Skin of body (tissue), 3 donors: ENCODE measurements at places on chromosomes 12 and 14.

DNA sequence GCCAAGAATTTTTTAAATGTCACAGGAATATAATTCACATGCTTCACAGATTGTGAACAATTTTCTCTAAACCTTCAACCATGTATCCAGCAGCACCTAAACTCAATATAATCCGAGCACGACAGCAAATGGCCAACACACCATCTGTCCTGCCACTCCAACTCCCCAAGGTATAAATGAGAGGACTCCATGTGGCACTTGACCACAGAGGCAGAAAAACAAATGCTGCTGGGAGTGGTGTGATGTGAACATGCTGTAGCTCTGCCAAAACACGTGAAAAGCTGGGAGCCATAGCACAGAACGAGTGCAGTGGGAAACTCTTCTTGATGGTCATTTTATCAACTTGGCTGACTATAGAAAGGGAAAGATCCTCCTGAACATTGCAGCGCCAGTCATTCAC, 70.9 kb downstream of the LLPH start:
- no peak for DNase-seq

DNA sequence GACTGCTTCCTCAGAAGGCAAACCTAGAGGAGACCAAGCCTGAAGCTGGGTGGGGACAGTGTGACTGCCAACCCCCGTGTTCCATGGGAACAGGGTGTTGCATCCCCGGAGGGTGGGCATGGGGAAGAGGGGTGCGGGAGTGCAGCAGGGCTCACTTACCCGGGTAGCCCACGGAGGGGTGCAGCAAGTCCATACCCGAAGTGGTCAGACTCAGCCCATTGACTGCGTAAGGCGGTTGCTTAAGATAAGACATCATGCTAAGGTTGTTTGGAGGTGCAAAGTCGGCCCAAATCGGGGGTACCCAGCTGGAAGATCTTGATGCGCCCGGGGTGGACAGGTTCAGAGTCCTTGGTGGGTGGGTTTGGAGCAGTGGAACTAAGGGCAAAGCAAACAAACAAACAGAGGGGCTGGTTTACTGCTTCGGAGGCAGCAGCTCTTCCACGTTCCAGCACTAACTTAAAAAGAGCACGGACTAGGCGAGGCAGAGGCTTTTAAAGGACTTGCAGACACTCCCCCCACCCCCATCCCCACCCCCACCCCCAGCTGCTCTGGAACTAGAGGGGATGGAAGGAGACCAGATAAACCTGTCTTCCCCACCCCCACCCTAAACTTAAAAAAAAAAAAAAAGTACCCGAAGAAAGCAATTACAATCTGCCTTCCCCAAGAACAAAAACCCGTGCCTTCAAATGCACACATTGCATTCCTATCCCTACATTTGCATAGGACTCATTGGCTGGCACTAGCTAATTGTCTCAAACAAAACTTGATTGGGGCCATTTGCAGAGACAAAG, 4.9 kb downstream of the OTX2 start:
- DNase-seq = no peak

- DNase-seq = no peak
These were observed 192.9 kb downstream of the SEC23A start for GRCh38 chr14:38910092-38910491.

GRCh38 chr12:105835580-105836241, 303.0 kb downstream of the NUAK1 start:
- no peak for DNase-seq

DNA sequence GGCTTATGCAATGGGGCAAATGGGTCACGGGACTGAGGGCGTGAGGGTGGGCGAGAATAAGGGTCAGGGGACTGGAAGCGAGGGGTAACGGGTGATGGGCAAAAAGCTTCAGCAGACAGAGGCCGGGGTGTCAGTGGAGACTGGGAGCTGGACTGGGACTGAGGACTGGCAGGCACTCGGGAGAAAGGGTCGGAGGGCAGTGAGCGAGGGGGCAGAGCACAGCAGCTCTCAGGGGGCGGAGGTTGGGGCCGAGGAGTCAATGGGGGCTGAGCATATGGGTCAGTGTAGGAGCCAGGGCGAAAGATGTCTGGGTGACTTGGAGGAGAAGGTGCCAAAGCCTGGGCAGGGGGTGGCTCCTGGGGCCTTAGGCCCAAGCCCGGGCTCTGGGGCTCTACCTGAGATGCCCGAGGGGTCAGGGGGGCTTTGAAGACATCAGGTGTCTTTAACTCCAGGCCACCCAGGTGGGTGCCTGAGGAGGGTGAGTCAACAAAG, 20.2 kb downstream of the KMT2D start:
- DNase-seq = no peak

DNA sequence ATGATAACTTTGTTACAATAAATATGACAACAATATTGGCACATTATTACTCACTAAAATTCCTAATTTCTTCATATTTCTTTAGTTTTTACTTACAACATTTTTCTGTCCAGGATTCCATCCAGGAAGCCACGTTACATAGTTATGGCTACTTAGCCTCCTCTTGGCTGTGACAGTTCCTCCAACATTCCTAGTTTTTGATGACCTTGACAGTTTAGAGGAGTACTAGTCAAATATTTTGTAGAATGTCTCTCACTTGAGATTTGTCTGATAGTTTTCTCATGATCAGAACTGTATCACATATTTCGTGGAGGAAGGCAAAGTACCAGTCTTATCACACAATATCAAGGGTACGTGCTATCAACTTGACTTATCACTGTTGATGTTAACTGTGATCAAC, 29.8 kb upstream of the LIN7A start:
- DNase-seq = no peak

DNA sequence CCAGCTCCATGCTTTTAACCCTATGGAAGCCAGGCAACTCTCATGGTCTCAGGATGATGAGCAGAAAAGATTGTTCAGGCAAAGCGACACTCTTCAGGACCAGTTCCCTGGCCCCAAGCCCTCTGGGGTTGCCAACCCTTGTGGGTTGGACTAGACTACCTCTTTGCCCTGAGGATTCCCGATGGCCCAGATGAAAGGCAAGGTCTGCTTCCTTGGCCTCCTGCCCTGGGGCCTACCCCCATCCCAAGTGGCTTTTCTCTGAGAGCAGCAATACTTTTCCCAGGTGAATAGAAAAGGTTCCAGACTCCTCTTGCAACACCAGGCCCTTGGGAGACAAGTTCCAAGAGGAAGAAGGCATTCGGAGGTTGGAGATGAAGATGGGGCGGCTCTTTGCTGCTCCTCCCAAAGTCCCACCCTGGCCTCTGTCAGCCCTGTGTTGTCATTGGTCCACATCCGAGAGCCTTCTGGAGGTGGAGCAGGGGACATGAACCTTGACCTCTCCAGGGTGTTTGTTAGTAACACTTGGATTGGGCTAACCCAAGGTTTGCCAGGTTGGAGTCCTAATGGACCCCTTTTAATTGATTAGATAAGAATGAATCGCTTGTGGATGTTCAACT, 131.1 kb downstream of the GCH1 start:
- DNase-seq = no peak

DNA sequence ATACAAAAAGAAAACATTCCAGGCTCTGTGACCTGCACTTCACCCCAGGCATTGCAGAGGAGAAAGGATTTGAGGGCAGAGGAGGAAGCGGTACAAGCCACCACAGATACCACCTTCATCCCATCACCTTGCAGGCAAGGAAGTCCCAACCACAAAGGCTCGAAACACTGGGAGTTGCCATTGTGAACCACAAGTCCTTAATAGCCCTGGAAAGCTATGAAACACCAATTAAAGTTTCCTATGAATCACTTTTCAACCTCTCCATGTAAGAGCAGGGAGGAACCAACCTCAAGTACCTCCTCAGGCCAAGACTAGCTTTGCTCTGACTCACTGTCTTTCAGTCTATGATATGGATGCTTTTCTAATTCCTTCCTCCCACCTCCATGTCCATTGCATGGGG, 27.0 kb downstream of the MAP3K9 start:
- no peak for DNase-seq

- DNase-seq = no peak
These were observed 236.6 kb upstream of the CCDC196 start for GRCh38 chr14:66249544-66249943.

GRCh38 chr12:11687528-11687927, 38.1 kb downstream of the ETV6 start:
- peak; percentile 44 for DNase-seq

- DNase-seq = no peak
These were observed 48.5 kb upstream of the HOXC13 start for GRCh38 chr12:53890081-53890480.

- no peak for DNase-seq
These were observed 110.5 kb downstream of the GPR135 start for GRCh38 chr14:59354666-59355065.

DNA sequence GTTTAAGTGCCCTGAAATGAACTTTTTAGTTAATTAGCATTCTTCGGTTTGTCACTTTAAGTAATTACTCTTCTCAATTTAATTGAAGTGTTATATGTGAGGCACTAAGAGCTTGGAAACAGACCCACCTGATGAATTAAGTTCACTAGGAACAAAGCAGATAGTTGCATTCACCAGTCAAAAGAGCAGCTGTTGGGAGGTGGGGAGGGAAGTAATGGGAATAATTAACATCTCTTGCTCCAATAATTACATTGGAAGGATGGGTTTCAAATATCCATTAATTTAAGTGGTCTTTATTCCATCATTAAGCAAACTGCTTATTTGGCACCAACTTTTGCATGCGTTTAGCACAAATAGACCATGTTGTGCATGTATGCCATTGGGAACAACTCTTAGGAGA, 667.2 kb downstream of the GALC start:
- no peak for DNase-seq

- DNase-seq = no peak
These were observed 1.3 kb downstream of the PRPH start for GRCh38 chr12:49296034-49296835.

GRCh38 chr12:81759190-81760051, at the start of gene PPFIA2:
Gene PPFIA2, minus strand, starts transcription at chr12:81759350.
- no peak for DNase-seq

DNA sequence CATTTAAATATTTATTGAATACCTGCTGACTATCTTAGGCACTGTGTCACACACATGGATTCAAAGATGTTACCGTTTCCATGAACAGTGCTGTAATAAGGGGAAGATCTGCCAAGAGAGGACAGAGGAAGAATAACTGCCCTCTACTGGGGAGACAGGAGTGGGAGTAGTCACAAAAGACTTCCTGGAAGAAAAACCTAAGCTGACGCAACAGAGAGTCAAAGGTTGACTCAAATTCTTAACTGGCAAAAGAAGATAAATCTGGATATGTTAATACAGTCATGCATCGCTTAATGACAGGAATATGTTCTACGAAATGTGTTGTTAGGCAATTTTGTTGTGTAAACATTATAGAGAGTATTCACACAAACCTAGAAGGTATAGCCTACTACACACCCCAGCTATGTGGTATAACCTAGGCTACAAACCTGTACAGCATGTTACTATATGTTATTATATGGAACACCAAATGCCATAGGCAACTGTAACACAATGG, 51.5 kb downstream of the DCAF5 start:
- DNase-seq = peak; percentile 6

- DNase-seq = no peak
These were observed 39.6 kb downstream of the IQSEC3 start for GRCh38 chr12:106118-106591.

DNA sequence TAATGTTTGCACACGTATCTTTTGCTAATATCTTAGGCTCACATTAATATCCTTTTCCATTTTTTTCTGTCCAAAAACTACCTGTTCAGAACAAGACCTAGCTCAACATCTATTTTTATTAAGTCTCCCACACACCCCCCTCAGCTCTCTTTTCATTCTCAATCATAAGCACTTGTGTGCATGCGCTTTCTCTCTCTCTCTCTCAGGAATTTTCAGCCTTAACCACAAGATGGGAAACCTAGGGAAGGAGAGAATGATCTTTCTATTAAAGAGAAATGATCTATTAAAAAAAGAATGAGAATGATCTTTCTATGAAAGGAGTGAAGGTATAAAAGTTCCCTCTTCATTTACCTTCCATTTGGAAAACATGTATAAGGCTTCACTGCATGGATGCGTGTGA, 39.7 kb upstream of the AP4S1 start:
- no peak for DNase-seq

DNA sequence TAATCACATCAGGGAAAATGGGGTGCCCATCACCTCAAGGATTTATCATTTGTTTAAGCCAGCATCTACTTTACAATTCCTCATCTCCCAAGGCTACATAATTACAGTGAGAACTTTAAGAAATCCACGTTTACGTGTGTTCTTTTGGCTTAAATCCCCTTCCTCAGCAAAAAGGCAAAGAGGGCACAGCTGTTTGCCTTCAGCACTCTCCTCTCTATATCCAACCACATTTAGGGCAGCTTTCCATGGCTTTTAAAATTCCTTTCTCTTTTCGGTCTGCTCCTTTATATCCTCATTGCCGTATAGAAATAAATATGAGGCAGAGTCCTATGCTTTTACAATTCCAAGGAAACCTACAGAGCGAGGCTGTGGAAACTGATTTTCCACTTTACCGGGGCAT, 175.9 kb downstream of the EMP1 start:
- DNase-seq = no peak

- DNase-seq = peak; percentile 73
These were observed 15.7 kb downstream of the CSRP2 start for GRCh38 chr12:76863005-76863670.

DNA sequence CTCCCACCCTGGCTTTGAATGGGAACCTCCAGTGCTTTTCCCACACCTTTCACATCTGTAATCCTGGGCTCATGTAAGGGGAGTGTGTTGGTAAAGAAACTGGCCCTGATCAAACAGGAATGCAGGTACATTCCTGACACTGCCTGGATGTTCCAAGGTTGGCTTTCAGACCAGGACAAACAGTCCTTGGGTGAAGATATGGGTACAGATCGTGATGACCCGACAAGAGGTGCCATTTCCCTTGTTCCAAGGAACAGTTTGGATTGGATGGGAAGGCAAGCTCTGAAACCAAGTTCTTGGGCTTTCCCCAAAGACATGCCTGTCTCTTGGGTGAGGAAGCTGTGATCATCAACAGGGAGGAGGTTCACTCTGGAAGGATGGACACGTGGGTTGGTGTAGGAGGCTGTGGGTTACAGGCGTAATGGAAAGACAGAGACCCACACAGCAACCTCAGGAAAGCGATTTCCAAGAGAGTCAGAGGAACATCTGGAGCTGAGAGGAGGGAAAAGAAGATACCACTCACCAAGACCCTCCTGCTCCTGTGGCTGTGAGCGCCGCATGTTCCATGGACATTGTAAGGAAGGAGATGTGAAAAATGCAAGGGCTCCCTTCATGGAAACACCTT, 26.4 kb downstream of the VDR start:
- no peak for DNase-seq

DNA sequence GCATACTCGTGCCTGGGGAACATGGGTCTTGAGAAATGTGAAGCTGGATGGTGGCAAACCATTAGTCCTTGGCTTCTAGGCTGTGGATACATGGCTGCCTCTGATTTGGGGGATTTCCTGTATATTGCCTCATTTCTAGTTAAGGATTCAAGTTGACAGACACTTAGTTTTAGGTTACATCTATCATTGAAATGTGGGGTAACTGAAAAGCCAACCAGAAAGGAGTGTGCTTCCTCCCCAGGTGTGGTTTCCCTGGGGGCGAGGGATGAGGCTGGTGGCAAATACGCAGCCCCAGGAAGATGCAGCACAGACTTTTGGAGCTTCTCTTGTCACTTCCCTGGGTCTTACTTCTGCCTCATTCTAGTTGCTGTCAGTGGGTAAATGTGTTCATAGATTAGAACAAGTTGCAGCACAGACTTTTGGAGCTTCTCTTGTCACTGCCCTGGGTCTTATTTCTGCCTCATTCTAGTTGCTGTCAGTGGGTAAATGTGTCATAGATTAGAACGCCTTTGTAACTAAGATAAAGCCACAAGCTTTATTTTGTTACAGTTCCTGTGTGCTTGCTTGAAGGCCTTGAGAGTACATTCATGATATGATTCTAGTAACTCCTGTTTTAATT, 85.1 kb downstream of the BORCS5 start:
- DNase-seq = no peak

- no peak for DNase-seq
These were observed 210.1 kb upstream of the TBX3 start for GRCh38 chr12:114894076-114894475.
